ENCODE measurements at places on chromosomes 3 and 15.

DNA sequence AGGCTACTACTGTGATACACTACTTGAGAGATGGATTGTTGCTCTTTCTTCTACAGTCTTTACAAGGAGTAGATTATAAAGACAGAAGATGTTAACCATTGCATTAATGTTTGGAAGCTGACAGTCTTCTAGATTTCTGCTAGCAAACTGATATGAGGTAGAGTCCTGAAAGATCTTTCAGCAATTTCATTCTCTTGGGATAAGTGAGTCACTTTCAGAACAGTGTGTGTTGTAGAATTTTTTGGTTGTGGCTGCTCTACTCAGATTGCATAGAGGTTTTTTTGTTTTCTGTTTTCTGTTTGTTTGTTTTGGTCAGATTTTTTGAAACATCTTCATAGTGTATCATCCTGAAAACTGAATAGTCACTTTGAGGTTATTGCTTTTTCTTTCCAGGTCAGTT is 17.1 kb downstream of the TNFSF10 start:
- DNase-seq, result peak; percentile 21

DNA sequence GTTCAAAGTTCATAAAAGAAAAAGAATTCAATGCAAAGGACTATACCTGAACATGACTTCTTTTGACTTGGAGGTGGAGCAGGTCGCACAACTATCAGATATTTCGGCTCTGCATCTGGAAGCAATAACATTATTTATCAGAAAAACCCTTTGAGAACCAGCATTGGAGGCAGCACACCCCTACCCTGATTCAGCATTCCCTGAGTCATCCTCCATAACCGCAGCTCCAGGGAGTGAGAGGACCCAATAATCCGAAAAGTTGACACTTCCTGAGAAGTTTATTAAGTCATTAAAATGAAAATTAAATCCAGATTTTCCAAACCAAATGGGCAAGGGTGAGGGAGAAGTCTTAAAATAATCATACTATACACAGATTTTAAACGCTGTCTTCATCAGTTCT is 90.6 kb downstream of the ABI3BP start:
- DNase-seq, result peak; percentile 86

DNA sequence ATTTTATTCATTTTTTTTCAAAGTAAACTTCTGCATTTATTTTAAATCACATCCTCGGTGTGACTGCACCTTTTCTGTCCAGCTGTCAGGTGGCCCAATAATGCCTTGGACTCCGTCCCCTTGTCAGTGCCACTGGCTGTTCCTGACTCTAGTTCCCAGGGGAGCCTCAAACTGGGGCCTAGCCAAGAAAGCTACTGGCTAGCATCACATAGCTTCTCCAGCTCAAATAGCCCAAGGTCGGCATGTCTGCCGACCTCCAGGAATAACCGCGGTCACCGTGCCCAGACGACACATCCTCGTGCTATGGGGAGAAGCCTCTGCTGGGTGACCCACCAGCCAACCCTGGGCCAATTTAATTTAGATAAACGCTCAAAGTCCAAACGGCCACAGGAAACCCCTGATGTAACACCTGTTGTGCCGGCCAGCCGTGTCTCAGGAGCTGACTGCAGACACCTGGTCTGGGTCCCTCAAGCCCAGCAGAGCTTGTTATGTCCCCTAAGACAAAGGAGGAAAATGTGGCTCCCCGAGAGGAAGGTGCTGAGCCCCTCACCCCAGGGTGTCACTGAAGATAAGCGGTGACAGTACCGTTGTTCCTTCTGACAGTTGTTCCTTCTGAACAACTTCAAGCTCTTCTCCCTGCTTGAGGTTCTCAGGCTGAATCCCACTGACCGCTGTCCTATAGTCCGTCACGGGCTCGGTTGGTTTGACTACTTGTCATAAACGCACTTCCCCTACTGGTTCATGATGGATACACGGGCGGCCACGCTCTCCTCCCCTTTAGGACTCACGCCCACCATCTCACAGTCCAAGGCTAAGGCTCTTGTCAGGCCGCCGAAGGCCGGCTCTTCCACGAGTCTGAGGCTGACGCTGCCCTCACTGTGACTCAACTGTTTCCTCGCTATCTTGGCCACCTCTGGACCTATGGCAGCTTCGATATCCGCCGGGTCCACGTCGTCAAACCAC is 126.2 kb downstream of the KLF13 start:
- no peak for DNase-seq

- DNase-seq, result no peak
Measured at GRCh38 chr15:49621401-49621811, 558 bp downstream of the DTWD1 start.

DNA sequence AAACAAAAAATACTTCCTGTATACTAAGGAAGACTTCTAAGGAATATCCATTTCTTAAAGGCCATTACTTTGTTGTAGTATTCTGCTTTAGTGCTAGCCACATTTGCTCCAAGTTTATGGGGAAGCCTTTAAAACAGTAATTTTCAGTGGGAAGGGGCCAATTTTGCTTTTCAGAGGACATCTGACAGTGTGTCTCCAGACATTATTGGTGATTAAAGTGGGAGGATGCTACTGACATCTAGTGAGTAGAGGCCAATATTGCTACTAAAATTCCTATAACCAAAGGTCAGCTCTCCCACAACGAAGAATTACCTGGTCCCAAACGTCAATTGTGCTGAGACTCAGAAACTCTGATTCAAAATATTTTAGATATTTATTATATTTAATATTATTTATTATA is 24.8 kb downstream of the SLC28A2 start:
- peak; percentile 28 for DNase-seq

GRCh38 chr3:57696801-57697321 is 4.0 kb upstream of the DENND6A start:
- DNase-seq, result peak; percentile 32

DNA sequence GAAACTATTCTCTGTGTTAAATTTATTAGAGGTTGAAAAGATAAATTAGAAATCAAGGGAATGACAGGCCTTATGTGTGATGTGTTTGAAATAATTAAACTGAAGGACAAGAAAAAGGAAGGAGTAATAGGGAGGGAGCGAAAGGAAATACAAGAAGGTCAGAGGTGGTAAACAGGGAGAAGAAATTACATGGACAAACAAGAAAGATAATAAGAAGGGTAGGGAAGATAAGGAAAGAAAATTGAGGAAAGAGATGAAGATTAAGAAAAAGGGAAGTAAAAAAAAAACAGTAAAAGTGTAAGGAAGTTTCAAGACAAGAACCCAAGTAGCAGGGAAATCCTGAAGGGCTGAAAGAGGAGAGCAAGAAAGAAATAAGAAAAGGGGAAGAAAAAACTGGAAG is 26.2 kb upstream of the ANXA2 start:
- DNase-seq, result no peak

DNA sequence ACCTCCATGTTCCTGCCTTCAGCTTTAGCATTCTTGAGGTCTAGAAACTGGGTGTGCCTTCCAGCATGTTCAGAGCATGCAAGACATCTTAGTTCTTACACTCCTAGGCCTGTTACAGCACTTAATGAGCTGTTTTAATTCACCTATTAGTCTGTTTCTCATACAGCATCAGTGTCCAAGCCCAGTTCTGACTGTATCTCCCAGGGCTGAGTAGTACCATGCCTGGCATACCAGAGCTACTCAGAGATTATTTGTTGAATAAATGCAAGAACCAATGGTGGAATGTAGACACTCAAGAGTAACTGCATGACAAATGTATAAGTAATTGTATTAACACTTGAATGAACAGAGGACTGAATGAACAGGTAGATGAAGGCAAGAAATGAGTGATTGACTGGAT is 61.8 kb upstream of the SCN5A start:
- no peak for DNase-seq

DNA sequence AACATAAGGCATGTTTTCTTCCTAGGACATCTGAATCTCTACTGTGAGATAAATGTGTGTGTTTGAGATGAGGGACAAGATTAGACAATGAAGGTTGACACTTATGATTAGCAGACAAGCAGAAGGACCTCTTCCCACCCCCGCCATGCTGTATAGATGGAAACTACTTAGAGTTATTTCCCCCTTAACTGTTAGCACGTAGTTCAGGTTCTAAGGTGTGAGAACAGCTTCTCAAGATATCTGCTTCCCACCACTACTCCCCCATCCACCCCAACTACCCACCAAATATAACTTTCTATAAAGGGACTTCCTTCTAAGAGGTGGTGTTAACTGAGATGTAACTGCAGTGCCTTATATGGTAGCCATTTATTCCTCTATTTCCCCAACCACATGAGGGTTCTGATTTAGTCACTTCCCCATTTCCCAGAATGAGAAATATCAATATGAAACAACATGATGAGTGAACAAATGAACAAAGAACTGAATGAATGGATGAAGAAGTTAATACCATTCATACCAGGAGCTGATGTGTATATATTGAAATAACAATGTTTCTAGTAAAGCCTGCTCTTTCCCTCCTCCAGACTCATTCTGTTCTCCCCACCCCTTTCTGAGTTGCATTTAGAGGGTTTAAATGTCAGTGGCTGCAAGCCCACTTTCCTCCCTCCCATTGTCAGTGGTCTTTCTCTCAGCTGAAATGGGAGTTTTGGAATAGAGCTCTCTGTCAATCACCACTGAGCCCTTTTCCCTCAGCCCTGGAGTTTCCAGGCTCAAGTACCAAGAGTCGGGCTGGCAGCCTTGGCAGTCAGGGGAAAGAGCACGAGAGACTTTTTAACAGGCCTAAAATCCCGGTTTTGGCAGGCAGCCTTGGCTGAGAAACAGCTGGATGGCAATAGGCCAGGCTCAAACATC is 7.7 kb upstream of the RFTN1 start:
- DNase-seq, result no peak

DNA sequence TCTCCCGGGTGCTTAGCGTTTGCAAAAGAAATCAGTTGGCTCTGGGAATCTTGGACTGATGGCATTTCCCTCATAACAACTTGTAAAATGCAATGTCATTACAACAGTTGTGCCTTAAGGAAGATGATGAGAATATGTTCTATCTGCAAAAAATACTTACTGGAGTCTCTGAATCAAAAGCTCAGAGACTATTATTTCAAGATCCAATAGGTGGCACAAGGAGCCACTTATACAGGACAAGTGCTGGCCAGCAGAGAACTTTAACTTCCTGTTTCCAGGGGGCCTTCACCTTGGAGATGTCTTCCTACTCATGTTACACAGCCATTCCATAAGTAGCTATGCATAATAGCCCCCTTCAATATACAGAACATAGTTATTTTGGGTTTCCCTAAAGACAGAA is 8.9 kb upstream of the RPS27L start:
- DNase-seq, result no peak

GRCh38 chr3:196979545-196979944 is 10.9 kb upstream of the PIGZ start:
- DNase-seq, result peak; percentile 28

DNA sequence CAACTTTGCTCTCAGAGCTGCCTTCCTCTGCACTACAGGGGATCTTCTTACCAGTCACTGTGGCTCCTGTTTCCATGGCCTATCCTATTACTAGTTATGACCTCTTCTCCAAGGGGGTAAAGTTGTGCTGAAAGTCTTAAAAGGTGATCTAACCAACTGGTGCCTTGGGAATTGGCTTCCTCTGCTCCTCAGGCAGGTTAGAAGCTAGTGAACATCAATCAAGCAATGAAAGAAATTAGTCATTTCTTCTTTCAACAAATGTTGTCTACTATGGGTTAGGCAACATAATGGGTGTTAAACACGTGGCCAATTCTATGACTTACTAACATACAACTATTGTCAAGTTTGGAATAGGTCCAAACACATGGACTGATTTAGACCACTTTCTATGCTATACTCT is 571.4 kb upstream of the NAALADL2 start:
- no peak for DNase-seq

All from AG08395 (cell line).